ENCODE measurements at places on chromosomes 12 and 14. TPM values are rescaled to one million over a fixed set of nuclear protein-coding genes. Genes with fewer than 3 reads are reported as not detected.

The DAO gene
- not detected for total RNA-seq

The EID3 gene
- 6.0 TPM for total RNA-seq

DNA sequence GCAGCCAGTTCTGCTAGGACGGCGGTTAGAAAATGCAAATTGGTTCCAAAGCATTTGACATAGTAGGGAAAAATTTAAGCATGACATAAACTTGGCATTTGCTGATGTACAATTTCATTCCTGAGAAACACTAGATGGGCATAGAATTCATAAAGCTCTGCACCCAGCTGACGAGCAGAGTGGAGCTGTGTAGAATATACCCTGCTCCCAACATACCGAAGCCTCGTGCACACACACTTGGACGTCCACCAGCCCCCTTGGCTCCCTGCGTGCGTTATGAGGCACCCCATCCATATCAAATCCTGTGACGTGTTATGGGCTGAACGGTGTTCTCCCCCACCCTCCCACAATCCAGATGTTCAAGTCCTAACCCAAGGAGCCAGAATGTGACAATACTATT, 65.4 kb downstream of the CLMN start:
- DNase-seq, result no peak

The CDKN3 gene
- 1.7 TPM for total RNA-seq

- no peak for DNase-seq
Measured at GRCh38 chr12:119989361-119989730, 310 bp downstream of the BICDL1 start.

- DNase-seq, result no peak
Measured at GRCh38 chr12:57772429-57773322, at the start of gene EEF1AKMT3. Gene EEF1AKMT3, plus strand, starts transcription at chr12:57772614. Its CDS starts 111 bp downstream, at chr12:57772725.

GRCh38 chr14:34665785-34666435, 36.0 kb upstream of the SNX6 start:
- DNase-seq, result peak; percentile 33

All from T-cell (primary cell).